ENCODE measurements at places on chromosomes 1 and 21.

- no peak for DNase-seq
Observed at GRCh38 chr1:70617728-70618127, 206.7 kb downstream of the CTH start.

- DNase-seq: no peak
Observed at GRCh38 chr1:53160924-53161378, 18.5 kb upstream of the SLC1A7 start.

DNA sequence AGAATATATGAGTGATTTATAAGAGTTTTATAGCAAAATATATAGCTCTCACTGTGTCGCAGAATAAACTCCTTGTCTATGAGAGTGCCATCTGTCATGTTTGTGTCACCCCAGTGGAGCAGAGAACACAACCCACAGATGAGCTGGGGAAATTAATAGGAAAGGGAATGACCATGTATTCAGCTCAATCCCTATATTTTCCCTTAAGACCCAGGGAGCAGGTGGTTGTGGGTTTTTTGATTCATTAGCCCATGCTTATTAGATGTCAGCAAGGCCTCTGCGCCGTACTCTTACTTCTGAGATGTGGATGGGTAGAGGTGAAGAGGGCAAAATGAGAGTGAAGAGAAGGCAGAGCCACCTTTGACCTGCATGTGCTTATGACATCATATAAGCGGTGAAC, 4.1 kb upstream of the GREM2 start:
- no peak for DNase-seq

GRCh38 chr1:40880813-40881549, 18.8 kb upstream of the CITED4 start:
- DNase-seq: no peak

- no peak for DNase-seq
Observed at GRCh38 chr21:45020629-45021427, 53.6 kb upstream of the ADARB1 start.

GRCh38 chr1:109793486-109794318, 30.0 kb upstream of the EPS8L3 start:
- DNase-seq: no peak

- DNase-seq: no peak
Observed at GRCh38 chr1:41933106-41933505, 14.4 kb upstream of the HIVEP3 start.

DNA sequence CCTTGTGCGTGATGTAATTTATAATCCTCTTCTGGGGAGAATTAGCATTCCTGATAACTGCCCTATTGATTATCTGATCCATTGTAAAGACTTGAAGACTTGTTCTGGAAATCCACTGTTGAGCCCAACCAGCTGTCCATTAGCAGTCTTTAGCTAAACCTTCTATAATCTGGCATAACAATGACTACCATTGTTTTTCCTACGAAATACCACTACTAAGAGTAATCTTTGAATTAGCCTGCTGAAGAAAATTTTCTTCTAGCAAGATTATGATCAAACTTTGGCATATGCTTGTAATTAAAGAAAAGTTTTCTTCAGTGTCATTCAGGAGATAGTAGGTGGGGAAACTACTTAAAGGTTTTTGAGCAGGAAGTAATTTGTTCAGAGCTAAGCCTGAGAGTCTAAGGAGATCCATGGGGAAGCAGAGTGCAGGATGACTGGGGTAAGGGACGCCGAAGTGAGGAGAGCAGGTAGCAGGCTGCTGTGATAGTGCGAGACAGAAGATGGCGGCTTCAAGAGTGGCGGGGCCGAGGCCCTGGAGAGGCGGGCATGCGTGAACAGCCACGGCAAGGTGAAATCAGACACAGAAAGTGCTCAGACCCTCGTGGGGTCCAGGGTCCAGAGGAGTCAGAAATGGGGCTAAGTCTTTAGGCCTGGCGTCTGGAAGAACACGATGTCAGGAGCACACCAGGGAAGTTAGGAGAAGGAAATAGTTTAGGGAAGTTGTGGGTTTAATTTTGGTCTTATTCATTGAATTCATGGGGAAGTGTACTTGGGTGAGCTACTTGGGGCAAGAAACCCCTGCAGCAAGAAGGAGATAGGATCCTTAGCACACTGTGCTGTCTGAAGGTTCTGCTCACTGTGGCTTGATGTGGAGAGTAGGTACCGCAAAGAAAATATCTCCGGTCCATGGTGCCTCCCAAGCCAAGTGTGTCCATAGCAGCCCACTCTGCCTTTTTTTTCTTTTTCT, 112.6 kb upstream of the ADAR start:
- DNase-seq: no peak

DNA sequence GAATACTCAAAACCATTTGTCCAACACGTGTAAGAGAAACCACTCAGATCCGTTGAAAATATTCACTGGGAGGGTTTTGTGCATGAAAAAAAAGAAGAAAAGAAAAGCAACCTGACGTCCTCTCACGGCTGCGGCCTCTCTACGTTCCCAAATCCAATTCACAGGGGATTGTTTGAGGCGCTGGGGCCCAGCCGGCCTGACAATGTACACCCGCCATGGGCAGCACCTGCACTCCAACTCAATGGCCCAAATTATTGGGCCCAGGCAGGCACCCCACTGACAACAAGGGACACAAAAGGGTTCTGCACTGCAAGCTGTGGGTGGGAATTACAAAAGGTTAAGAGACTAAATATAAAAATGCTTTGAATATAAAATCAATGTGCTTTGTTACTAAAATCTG, 41.5 kb downstream of the MORN1 start:
- DNase-seq: no peak

- DNase-seq: no peak
Observed at GRCh38 chr1:156517748-156518147, 17.2 kb upstream of the MEF2D start.

- DNase-seq: no peak
Observed at GRCh38 chr1:54336116-54336515, 70.1 kb downstream of the SSBP3 start.
